Stimulated activated CD8-positive, alpha-beta memory T cell treated with anti-CD3 and anti-CD28 coated beads, Interleukin-4, amount 100 ng/mL, for 4 hours (primary cell): ENCODE measurements at places on chromosomes 6 and 20.

- DNase-seq = no peak
These were observed 117.4 kb downstream of the FAXC start for GRCh38 chr6:99232056-99232455.

- peak; percentile 62 for DNase-seq
These were observed 4.1 kb downstream of the TTBK1 start for GRCh38 chr6:43247114-43247999.

DNA sequence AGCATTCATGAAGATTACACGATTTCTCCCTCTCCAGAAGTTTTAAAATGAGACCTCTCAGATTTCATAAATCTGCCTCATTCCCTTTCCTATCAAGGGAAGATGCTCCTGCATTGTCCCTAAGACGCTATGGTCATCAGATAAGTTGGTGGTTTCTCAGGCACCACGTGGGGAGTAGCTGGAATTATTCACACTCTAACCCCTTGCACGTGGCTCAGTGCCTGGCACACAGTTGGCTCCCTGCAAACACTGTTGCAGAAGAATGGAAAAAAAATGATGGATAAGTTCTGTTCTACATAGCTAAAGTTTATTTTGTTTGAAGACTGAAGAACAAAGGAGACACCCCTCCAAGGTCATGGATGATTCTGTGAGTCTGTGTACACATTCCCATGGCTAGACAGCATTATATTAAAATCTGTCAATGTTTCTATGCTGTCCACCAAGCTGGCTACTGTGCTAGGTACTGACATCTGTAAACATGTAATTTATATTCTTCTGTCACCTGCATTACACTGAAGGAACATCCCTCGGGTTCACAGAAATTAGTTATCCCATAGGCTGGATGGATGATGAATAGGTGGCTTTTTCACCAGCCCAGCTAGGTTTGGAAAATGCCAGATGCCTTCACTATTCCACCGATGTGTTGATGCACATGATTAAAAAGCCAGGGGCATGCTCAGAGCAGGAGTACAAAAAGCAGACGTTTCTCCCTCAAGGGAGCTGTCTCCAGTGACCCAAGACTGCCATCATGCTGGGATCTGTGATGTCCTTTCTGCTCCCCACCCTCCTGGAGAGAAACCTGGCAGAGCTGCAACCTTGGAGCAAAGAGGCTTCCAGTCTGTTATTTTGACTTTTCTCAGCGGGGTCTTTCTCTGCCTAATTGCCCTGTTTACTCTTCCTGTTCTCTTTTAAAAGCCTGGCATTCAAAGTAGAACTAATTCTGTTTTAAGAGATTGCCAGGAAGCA, 610.5 kb downstream of the UTRN start:
- no peak for DNase-seq

DNA sequence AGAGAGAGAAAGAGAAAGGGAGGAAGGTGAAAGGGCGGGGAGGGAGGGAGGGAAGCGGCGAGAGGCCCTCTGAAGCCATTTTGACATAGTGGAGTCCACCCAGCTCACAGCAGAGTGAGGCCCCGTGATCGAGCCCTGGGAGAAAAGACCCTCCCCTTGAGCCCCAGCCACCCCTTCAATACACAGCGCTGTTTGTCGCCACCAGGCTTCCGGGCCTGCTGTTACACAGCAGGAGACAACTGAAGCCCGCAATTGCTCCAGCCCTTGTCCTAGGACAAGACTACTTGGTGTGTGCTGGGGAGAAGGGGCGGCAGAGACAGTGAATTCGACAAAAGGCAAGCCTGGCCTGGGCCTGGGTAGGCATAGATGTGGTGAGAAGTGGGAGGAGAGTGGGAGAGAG, 67.3 kb downstream of the PRR18 start:
- DNase-seq = no peak

DNA sequence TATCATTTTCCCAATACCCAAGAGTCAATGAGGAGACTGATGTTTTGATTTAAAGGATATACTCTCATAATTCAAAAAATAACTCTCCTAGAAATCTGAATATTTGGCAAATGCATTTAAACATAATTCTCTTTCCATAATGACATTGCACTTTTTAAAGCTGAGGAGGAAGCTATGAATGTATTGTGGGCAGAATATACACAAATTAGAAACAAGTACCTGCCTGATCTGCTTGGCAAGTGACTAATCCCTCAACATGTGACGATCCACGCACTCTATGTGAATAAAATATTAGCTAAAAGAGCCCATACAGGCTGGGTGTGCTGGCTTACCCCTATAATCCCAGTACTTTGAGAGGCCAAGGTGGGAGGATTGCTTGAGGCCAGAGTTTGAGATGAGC, 88.3 kb upstream of the CCDC28A start:
- DNase-seq = no peak

GRCh38 chr20:9147547-9148024, 78.7 kb downstream of the PLCB4 start:
- no peak for DNase-seq

DNA sequence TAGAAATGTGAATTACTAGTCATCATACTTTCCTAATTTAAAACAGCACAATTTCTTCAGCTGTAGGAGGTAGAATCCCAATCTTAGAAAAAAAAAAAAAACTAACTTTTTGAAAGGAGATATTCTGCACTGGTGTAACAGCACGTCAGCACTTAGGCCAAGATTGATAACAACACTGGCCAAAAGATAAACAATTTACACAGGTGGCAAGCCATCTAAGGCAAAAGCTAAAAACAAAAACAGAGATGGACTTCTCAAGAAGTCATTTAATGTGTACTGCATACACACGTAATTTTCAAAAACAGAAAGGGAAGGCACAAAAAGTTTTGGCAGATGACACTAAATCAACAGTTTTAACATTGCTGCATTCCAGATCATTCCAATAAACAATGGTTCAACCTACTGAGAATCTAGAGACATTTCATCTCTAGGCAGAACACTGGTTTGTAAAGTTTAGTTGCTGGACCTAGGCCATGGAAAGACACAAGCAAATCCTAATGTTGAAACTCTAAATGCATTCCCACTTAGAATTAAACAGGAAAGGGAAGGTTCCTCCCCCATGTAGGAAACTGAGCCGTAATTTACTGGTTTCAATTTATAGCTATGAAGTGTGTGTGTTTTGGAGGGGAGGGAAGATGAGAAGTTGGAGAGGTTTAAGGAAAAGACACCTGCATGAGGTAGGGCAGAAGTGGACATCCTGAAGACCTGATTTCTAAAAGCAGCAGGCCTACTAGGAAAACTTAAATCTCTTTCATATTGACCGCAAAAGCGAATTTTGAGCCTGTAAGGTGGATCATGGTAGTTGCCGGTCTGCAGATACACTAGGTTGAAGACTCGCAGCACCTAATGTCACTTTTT, 1.3 kb downstream of the GCLC start:
- no peak for DNase-seq

DNA sequence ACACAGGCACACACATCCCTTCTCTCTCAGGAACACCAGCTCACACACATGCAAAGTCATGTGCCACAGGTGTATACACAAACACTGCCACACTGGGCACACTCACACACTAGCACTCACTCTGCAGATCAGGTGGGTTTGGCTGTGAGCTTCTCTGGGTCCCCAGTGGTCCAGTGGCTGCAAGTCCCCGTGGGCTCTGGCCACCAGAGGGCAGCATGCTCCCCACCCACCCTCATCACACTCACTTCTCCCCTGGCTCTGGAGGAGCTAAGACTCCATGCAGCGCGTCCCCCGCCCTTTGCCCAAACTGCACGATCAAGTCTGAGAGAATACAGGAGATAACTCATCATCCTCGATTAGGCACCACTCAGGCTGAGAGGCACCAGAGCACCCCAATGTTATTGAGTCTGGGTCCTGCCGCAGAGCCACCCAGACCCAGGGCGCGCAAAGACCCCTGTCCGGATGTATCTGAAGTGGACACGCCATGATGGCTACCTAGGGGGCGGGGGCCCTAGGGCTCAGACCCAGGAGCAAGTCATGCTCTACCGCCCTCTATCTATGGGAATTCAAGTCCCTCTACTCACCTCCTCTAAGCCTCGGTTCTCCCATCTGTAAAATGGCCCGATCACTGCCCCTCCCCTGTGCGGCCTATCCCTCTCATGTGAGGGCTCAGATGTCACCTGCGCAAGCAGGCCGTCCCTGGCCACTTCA, 90.5 kb downstream of the GRM4 start:
- DNase-seq = peak; percentile 38

DNA sequence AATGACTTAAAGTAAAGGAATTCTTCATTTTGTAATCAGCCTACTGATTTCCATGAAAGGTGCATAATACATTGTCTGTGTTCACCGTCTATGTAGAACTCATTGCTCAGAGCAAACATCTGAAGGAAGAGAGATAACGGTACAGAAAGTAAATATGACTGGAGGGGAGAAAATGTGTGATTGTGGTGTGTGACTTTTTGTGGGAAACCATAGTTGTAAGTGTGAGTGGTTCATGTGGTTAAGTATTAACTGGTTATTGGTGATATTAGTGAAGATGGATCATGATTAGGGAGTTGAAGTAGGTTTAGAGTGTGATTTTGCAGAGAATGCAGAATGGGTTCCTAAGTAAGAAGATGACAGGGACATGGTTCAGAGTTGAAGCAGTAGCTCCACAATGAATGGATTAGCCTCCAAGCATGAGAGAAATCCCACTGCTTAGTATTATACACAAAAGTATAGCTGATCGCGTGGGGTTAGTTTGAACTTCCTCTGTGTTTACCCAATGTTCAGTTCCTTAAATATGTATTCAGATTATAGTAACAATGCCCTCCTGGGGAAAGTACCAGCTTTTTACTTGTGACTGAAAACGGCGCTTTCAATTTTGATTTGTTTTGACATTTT, 368.9 kb downstream of the UTRN start:
- DNase-seq = no peak

DNA sequence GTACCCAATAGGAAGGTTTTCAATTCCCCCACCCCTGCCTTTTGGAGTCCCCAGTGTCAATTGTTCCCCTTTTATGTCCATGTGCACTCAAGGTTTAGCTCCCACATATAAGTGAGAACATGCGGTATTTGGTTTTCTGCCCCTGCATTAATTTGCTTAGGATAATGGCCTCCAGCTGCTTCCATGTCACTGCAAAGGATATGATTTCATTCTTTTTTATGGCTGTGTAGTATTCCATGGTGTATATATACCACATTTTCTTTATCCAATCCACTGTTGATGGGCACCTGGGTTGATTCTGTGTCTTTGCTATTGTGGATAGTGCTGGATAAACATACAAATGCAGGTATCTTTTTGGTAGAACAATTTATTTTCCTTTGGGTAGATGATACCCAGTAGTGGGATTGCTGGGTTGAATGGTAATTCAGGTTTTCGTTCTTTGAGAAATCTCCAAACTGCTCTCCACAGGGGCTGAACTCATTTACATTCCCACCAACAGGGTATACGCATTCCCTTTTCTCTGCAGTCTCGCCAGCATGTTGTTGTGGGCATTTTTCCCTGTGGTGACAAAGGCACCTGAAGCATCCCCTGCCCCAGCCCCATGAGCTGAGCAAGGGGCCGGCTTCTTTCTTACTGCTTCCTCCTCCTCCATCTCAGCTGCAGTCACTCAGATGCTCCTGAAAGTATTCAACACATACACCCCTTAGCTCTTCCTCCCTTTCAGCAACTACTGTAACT, 66.7 kb downstream of the ELOVL2 start:
- no peak for DNase-seq

- no peak for DNase-seq
These were observed 10.1 kb upstream of the PGC start for GRCh38 chr6:41757271-41757670.

DNA sequence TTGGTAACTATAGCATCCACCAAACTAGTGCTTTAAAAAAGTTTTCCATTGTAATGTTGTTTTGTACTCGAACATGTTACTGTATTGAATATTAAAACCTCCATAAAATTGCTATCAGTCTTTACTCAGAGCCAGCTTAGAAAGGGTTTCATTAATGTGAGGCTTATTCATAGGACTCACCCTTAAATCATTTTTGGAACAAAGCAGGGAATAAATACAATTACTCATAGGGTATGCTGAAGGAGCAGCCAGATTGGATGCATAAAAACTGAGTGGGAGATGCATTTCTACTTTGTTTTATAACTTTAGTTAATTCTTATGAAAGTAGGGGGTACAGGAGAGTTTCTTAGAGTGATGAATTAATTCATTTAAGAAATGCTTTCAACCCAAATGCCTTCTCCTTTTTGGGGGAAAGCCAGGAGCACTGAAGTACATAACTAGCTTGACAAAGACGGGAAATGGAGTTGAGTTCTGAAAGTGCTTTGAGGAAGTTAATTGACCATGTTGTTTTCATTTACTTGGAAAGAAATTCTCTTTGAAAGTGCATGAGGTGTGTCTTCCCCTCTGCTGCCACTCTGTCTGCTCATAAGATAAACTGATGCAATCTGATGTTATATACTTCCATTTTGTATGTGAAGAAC, 90.3 kb downstream of the RNF144B start:
- no peak for DNase-seq

DNA sequence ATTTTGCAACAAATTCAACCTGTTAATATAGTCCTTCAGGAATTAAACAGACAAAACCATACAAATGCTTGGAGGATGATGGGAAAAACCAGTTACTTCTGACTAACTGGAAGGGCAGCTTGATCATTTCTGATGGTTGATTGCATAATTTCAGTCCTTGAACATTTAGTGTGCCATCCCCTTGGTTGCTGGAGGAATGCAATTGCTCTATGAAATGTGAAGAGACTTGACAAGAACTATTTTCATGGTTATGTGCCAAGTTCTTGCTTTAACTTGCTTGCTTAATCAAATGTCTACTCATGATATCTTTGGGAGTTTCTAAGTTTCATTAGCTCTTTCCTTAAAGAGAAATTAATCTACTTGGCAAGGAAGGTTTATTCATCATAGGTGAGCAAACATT, 45.2 kb downstream of the ANKEF1 start:
- no peak for DNase-seq

DNA sequence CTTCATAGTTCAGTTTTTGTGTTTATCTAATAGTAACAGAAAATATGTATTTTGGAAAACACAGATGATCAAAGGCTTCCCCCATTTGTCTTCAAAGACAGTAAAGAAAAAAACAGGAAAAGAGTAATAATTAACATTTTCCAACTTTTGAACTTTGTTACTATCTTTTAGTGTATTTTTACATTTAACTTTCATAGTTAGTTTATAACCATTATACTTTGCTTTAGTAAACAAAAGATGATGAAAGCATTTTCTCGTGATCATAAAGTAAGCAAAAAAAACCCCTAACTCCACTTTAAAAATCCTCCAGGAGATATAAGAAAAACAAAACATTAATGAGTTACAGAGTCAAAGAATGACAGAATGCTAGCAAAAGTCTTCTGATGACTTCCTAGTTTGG, 13.6 kb upstream of the GPRC6A start:
- DNase-seq = no peak
